ENCODE measurements at places on chromosomes 16 and 17.
A peak's percentile ranks its signal among the peaks of the same experiment; 100 is the strongest.

GRCh38 chr17:31788956-31789355 lies 70.1 kb downstream of the COPRS start:
- DNase-seq, result no peak

DNA sequence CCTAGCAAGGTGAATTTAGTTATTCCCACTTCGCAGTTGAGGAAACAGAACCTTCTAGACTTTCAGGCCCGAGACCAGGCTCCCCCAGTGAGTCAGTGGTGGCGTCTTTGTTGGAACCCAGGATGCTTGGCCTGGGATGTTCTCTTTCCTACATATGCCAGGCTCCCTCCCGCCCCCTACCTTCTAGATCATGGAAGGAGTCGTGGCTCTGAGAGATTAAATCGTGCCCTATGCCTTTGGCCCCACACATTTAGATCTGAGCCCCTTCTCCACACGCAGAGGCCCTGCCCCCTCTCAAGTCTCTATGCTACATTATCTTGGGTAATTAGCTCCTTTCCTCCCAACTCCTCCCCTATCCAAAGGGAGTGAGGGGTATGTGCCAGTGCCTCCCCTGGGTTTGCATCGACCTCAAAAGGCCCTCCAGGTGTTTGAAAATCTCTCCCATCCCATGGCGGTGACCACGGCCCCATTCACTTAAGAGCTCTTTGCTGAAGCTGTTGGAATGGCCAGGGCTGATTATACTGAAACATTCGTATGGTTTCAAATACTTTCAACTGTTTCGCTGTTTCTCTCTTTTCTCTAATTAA lies 3.0 kb downstream of the NGFR start:
- peak; percentile 33 for DNase-seq

DNA sequence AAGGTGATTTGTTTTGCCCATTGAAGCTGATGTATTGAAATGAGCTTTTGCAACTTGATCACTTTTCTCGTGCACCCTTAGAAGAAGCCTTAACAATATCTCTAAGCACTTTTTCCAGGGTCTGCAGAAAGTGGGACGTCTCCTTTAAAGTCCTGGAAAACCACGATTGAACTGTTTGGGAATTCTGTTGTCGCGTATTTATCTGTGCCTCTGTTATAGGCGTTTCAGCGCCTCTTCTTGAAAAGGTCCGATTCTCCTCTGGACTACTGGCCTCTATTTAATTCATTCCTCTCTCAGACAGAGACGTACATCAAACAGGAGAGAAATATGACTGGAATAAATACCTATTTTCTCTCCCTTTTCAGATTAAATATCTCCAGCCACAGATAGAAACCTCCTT lies 262.4 kb upstream of the PSMD7 start:
- no peak for DNase-seq

GRCh38 chr17:80474231-80474960 lies 2.0 kb downstream of the NPTX1 start:
- no peak for DNase-seq

- peak; percentile 37 for DNase-seq
Observed at GRCh38 chr17:59105852-59106462, 723 bp downstream of the TRIM37 start.

DNA sequence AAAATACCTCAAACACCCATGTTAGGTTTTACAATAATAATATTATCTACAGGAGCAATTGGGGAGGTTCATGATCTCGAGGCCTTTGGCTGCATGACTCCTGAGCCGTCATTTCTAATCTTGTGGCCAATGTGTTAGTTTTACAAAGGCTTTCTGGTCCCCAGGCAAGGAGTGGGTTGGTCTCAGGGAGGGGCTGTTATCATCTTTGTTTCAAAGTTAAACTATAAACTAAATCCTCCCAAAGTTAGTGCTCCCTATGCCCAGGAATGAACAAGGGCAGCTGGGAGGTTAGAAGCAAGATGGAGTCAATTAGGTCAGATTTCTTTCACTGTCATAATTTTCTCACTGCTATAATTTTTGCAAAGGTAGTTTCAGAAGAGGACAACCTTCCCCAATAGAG lies 9.1 kb upstream of the CCL5 start:
- no peak for DNase-seq

DNA sequence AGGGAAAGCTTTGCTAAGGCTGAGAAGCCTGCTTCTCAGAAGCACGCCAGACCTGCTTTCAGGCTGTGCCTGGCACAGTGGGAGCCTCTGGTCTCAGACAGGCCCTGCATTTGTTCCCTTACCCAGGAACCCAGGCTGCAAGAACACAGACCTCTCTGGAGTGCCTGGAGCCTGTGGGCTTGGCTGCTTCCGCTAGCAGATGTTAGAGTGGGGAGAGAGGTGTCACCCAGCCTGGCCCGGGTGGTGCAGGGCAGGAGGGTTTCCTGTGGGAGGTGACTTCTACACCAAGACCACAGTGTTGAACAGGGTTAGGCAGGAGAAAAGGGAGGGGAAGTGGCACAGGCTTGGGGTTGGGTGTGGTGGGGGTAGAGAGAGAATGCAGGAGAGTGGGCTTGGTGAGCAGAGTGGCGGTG lies 35.8 kb upstream of the ADGRG1 start:
- DNase-seq, result no peak

GRCh38 chr16:56966093-56966475 lies 4.3 kb downstream of the CETP start:
- DNase-seq, result no peak

DNA sequence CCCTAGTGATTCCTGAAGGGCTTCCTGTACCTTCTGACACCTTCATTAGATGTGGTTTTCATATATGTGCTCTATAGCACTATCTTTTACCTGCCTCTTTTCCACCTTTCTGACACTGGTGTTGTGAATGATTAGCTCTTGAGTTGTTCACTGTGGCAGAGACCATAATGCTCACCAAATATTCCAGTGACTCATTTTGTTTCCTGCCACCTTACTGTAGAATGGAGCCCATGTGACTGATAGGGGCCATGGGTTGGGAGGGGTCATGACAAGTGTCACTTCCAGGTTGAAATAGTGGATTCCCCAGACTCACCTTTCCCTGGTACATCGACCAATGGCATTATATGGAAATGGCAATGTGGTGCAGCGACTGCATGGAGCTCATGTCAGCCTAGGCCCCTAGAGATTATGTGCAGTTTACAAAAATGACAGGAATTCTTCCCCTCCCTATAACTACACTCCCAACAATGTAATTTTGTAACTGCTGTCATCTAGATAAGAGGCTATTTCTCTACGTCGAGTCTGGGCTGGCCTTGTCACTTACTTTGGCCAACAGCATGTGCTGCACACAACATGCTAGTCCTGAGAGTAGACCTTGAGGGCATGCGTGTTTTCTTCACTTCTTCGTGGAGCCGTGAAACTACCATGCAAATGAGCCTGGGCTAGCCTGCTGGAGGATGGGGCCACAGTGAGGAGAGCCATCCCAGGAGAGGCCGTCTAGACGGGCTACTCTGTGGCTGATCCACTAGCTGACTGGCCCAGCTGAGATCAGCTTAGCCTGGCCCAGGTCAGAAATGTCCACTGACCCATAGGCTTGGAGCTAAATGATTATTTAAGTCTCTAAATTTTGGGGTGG lies 409.5 kb downstream of the CA10 start:
- no peak for DNase-seq

DNA sequence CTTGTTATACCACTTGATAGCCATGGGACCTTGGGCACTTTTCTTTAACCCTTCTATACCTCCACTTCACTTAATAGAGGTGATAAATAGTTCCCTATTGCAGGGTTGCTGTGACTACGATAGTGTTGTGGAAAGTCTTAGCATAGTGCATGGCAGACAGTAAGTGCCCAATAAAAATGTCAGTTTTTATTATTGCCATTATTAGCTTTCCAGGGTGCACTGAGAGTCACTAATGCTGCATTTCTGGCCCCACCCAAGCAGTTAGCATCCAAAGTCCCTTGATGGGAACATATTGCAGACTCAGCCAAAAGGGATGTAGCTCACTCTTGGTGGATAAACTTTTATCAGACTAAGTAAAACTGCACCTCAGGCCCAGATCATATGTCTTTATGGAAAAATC lies 41.5 kb upstream of the TEKT3 start:
- no peak for DNase-seq

DNA sequence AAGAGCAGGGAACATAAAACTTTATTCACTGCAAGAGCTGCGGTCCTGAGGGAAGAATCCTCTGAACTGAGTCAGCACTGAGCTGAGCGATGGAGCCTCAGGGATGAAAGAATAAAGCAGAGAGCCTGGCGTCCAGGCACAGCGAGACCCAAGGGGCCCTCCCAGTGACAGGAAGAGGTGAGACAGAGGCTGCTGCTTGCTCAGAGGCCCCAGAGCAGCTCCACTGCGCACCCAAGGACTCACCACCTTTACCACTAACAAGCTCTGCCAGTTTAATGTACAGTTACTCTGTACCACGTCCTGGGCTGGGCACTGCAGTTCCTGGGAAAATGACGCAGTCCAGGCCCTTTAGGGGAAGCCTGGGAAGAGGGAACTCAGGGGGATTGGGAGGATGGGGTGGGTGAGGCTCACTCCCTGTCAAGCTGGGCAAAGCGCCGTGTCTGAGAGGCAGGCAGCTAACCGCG lies 5.6 kb downstream of the GFAP start:
- DNase-seq, result no peak

- no peak for DNase-seq
Observed at GRCh38 chr17:64457156-64457555, 8.2 kb downstream of the MILR1 start.
